ENCODE measurements at places on chromosomes 2 and 18.

- no peak for DNase-seq
These were observed 766 bp downstream of the TMEM17 start for GRCh38 chr2:62505109-62505749.

DNA sequence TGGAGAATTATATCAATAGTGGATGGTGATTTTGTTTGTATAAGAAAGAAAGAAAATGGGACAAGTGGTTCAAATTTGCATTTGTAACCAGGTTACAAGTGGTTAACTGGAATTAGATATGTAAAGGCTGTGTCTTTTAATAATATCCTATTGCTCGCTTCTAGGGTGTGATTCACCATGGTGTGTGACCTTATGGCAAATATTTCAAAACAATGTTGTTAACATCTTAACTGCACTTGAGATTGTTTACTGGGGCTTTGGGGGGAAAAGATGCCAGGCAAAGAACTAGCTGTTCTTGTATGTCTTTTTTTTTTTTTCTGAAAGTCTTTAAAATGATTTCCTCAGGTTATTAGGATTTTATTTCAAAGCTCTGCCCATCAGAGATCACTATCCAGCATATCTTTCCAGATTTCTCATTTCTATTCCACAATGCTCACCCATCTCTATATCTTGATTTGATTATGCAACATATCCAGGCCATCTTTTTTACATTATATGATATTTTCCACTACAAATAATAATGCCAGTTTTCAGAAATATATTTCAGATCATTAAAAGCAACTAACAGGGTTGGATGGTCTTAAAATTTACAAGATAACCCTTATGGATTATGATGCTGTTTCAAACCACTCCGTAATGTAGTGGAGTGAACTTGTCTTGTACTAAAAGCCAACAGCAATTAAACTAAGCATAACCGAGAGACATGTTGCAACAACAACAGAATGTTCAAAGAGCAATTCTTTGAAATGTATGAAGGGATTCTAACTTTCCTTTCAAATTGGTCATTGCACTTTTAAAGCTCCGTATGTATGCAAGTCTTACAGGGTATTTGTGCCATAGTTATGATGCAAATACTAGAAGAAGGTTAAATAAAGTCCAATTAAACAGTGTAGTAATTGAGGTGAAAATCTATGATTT, 341.5 kb upstream of the ETAA1 start:
- DNase-seq, result no peak

DNA sequence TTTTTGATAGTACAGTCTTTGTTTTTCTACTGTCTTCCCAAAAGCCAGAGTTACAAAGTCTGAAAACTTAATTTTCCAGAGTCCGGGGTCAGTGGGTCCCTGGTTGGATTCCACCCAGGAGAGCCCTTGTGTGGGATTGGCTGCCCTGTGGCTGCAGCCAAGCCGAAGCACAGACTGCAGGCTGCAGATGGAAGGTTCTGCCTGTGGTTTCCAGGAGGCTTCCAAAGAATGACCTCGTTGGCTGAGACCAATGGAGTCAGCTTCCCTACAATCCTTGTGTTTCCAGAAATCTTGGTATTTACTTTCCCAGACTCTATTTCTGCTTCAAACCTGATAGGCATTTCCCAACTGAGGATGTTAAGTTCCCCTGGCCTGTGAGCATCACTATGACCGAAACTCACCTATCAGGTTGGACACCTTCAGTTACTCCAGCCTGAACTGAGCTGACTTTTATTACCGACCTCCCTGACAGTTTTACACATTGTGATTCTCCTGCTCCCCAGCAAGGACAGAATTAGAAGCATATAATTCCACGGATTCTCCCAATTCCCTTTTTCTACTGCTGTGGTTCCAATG, 117.5 kb upstream of the CCDC68 start:
- no peak for DNase-seq

GRCh38 chr18:76234676-76235060, 260.4 kb downstream of the ZNF516 start:
- DNase-seq, result no peak

DNA sequence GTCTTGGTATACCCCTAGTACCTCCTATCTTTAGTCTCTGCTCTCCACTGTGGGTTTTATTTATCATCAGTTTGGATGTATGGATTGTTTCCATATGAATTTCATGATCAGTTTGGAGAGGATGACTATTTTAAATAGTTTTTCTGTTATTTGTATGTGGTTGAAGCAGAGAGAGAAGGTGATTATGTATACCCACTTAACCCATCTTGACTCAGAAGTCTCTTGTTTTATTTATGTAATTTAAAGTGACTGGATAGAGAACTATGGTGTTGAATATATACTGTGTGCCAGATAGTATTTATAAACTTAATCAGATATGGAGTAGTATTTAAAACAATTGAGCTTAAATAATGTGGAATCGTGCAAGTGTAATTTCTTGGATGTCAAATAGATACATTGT, 39.9 kb downstream of the SMAD4 start:
- no peak for DNase-seq

- DNase-seq, result no peak
These were observed 218.0 kb downstream of the IRS1 start for GRCh38 chr2:226581661-226582060.

GRCh38 chr2:31406593-31407385, 7.8 kb downstream of the XDH start:
- no peak for DNase-seq

GRCh38 chr2:107002735-107003134, 116.8 kb upstream of the ST6GAL2 start:
- DNase-seq, result no peak

DNA sequence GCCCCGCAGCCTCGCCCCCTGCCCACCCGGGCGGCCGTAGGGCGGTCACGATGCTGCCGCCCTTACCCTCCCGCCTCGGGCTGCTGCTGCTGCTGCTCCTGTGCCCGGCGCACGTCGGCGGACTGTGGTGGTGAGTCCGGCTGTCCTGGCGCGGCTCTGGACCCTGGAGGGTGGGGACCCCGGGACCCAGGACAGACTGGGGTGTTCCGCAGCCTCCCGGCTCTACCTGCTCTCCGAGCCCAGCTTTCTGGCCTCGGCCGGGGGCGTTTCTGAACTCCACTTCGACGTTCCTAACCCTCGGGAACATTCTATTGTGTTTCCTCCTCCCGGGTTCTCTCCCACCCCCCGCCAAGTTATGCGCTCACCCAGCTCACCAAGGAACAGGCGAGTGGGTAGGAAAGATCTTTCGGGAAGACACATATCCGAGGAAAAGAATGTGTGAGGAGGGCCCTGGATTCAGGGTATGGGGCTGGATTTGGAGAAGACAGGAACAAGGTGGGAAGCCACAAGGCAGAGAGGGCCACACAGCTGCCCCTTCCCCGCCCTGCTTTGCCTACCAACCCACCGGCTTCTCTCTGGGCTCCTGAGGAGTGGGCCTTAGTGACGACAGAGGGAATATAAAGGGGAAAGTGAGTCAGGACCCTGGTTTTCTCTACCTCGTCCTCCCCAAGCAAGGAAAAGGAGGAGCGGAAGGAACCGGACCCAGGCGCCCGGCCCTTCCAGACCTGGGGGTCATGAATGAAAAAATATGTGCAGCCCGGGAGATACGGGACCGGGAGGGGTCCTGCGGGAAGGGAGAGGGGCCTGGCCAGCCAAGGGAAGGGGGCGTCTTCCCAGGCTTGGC, 605 bp downstream of the WNT6 start:
- no peak for DNase-seq

- no peak for DNase-seq
These were observed 12.8 kb downstream of the CKAP2L start for GRCh38 chr2:112751451-112752197.

DNA sequence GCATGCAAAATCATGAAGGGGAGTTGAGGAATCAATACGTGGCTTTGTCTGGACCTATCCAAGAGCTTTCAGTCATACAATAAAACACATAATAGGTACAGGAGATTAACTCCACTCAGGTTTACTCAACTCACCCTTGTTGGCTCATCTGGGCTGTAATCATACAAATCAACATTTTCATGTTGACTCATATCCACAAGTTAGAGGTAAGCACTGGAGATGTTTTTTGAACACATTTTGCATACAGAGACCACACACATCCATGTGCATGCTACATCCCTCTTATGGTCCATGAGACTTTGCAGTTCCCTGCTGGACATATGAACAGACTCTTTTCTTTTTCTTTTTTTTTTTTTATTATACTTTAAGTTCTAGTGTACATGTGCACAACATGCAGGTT, 336.9 kb upstream of the PIK3C3 start:
- DNase-seq, result no peak

- no peak for DNase-seq
These were observed 1432.2 kb downstream of the LRP1B start for GRCh38 chr2:140698636-140699035.

- no peak for DNase-seq
These were observed 25.3 kb downstream of the LAMA3 start for GRCh38 chr18:23714576-23714975.

DNA sequence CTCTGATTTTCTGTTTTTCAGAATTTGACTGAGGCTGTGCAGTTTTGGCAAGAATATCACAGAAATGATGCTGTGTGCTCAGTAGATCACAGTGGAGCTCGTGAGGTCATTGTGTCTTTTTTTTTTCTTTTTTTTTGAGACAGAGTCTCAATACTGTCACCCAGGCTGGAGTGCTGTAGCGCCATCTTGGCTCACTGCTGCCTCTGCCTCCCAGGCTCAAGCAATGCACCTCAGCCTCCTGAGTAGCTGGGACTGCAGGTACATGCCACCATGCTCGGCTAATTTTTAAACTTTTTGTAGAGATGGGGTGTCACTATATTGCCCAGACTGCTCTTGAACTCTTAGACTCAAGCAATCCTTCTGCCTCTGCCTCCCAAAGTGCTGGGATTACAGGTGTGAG, 203.6 kb downstream of the NCKAP5 start:
- DNase-seq, result no peak

DNA sequence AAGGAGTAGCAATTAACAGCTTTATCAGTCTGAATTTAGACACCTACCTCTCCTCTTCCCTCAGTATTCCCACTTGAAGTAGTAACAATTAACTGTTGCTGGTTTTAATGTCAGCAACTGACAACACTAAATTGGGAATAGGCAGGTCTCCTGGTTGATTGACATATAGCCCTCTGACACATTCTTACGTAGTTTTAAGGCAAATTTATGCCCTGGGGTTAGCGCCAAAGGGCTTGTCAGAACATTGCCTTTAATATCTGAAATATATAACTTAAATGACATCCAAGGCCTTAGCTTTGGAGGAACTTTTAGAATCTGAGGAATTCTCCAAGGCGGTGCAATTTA, 7.4 kb downstream of the ASXL3 start:
- DNase-seq, result no peak

GRCh38 chr18:32183503-32183902, 6.3 kb upstream of the MEP1B start:
- DNase-seq, result no peak

DNA sequence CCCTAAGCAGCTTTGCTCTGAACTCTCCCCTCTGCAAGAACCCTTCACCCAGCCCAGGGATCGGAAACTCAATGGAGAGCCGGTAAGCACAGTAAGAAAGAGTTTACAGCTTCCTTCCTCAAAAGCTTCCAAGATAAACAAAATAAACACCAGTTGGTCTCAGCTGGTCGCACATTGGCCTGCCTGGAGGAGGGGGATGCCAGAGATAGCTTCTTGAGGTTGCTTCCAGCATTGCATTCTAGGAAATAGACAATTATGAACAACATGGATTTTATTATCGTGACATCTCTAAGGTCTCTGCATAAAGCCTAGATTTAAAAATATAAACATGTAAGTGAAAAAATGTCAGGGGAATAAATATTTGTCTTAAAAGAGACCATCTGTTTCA, 141.5 kb upstream of the PKDCC start:
- DNase-seq, result no peak

DNA sequence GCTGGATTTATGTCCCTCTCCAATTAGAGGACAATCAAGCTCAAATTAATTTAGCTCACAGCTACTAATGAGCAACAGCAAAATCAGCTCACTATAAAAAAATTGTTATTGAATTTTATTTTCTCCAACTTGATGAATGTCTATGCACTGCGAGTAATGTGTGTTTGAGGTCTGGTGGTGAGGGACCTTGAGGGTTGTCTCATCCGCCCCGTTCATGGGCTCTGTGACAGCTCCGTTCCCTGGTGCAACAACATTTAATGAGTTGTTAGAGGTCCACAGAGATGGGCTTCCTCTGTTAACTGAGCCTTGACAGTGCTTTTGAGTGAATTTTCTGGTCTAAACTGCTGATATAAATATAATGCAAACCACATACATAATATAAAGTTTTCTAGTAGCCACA, 101.7 kb downstream of the GPR39 start:
- DNase-seq, result no peak

GRCh38 chr18:6199777-6200176, 214.9 kb downstream of the L3MBTL4 start:
- DNase-seq, result no peak

- no peak for DNase-seq
These were observed 196.4 kb downstream of the ARL4C start for GRCh38 chr2:234300391-234300925.

DNA sequence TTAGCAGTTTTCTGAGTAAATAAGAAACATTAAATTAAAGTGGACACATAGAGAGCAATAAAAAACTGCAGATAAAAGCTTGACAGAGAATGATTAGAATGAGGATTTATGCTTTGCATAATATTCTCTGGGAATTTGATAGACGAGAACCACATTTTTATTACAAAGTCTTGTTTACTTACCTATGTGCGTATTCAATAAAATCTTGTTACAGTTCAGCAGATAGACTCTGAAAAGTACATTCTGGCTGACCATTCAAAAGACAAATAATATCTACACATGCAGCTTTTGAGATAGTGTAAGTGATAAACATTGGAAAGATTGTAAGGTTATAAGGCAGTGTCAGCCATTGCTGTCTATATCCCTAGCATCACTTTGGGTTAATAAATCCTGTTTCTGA, 381.6 kb downstream of the NYAP2 start:
- no peak for DNase-seq

DNA sequence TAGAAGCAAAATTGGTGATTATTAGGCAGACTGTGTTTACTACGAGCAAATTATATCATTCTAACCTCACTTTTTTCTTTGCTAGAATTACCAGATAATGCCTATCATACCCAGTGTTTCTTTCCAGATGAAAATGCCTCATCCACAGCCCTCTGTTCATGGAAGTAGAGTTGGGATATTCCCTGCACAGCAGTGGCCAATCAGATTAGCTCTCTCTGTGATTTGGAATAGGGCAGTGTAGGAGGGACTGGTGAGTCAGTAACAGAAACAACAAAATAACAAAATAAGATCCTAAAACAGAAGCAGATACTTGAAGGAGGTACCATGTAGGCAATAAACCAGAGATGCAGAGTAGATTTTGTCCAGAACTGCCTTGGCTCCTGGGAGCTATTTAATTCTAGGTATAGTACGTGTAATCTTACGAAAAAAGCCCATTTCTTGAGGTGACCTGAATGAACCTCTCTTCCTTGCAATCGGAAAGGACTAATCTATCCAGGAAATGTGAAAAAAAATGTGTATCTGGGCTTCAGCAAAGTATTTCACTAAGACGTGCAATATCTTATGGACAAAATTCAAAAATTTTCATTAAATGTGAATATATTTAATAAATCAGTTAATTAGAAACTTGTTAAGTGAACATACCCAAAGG, 18.4 kb upstream of the TMEM17 start:
- DNase-seq, result no peak

- no peak for DNase-seq
These were observed 7.9 kb downstream of the PPP3R1 start for GRCh38 chr2:68244456-68244855.

GRCh38 chr18:60146220-60146960, 226.2 kb downstream of the MC4R start:
- DNase-seq, result no peak

All from stimulated activated CD8-positive, alpha-beta memory T cell treated with anti-CD3 and anti-CD28 coated beads, Interleukin-15, amount 100 ng/mL, for 4 hours (primary cell).